ENCODE measurements at places on chromosomes 12 and 14.

DNA sequence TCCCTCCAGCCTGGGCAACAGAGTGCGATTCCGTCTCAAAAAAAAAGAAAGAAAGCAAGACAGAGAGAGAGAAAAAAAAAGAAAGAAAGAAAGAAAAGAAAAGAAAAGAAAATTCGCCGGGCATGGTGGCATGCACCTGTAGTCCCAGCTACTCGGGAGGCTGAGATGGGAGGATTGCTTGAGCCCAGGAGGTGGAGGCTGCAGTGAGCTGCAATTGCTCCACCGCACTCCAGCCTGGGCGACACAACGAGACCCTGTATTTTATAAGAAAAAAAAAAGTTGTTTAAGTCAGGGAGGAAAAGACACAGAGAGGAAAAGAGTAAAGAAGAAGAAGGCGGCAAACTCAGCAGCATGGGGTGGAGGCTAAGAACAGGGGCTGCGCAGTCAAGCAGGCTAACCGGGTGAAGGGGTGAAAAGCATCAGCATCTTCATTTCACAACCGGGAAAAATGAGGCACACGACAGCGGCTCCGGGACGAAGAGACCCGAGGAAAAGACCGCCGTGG, 557 bp upstream of the FICD start:
- DNase-seq, result no peak

DNA sequence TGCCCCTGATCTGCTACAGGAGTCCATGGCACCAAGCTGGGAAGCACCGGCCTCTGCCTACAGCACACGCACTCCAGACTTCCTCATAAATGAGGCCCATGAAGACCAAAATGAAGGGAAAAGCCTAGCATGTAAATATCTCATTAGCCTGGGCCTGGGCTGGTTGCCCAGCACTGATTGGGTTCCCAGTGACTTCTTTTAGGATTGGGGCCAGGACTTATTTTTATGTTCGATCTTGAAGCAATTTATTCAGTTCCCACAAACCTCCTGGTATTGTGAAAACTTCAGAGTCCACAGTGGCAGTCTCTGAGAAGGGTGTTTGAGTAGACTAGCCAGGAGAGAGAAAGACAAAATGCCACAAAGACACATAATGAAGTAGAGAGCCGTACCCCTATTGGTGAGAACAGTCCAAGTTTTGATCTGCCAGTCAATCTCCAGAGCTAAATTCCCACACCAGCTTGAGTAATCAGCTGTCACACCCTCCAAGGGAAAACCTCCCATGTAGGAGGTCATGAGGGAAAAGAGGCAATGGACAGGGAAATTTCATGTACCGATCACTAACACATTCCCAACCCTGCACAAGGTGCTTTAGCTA, 78.2 kb downstream of the PHLDA1 start:
- DNase-seq, result no peak

- DNase-seq, result no peak
Observed at GRCh38 chr12:34301251-34302130, 279.2 kb downstream of the ALG10 start.

DNA sequence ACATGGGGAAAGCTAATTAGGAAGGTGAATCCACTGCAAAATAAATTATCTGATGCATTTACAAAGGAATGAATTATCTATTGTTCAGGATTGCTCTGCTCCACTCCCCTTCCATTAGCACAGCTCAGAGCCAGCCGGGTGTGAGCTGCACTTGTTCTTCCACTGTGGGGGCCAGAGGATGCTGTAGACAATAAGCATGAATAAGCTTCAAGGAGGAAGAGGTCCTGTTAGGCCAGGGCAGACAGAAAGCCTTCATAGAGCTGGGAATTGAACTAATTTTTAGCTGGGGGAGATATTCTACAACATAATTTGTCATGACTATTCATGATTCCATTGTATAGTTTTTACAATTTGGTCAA, 137.6 kb upstream of the MAX start:
- no peak for DNase-seq

- no peak for DNase-seq
Observed at GRCh38 chr14:72432748-72433147, 461.2 kb downstream of the DPF3 start.

- no peak for DNase-seq
Observed at GRCh38 chr12:91667694-91668093, 478.0 kb downstream of the BTG1 start.

- DNase-seq, result no peak
Observed at GRCh38 chr12:20132818-20133217, 235.5 kb upstream of the PDE3A start.

DNA sequence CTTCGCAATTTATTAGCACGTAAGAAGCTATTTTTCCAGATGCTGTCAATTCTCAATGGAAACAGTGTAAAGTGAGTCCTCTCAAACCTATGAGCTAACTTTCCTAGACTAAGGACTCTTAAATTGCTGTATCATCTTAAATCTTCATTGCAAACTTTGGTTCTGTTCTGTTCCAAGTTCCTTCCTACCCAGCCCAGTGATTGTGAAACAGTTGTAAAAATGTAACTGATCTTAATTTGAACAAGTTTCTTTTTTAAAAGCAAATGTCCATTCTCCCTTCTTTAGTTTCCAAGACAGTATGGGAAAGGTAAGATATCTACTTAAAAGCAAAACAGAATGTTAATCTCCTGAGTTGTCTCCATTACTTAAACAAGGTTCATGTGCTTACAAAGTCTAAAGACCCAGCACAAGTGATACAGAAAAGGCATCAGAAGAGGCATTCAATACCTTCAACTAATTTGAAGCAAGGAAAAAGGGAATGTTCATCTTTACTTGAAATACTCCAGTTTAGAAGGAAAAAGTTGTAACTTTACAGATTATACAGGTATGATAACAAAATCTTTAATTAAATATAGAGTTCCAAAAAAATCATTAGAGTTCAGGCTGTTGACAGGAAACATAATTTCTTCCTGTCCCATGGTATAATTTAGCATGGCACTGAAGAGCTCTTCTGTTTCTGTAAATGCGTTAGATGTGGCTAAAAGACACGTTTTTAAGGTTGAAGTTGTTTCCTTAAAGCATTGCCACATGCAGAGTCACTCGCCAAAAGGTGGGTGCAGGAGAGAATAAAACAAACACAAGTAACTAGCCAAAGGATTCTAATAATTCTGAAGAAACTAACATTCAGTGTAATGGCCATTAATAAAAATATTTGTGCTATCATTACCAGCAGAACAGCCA, 101.5 kb upstream of the USP15 start:
- DNase-seq, result no peak

DNA sequence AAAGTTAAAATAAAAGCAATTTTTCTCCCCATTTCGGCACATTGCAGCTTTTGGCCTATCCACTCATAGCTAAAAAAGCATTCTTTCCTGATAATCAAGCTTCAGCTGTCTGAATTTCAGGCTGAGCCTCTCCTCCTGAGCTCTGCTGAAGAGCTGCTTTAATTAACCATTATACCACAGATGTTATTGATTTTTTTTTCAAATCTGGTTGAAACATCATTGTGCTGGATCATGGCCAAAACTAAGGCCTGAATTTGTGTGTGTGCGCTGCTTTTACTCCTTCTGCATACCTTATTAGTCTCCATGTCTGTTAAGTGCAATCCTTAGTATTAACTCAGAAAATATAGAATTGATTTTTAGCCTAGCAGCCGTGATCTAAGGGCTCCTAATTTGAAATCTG, 52.3 kb downstream of the MBIP start:
- no peak for DNase-seq

- DNase-seq, result no peak
Observed at GRCh38 chr14:100130521-100130920, 28.9 kb downstream of the DEGS2 start.

DNA sequence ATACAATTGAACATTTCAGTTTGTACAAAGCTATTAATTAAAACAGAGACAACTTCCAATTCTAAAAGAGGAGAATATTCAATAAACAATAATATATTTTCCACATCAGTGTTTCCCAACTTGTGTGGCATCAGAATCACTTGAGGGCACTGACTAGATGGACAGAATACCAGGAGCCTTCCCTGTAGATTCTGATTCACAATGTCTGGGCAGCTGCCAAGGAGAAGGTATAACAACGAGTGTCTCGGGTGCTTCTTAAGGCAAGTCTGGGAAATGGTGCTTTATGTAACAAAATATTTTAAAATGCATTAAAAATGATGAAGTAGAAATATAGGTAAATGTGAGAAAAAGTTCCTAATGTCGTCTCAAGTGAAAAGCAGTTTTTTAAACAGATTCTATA, 26.2 kb downstream of the GALC start:
- no peak for DNase-seq

DNA sequence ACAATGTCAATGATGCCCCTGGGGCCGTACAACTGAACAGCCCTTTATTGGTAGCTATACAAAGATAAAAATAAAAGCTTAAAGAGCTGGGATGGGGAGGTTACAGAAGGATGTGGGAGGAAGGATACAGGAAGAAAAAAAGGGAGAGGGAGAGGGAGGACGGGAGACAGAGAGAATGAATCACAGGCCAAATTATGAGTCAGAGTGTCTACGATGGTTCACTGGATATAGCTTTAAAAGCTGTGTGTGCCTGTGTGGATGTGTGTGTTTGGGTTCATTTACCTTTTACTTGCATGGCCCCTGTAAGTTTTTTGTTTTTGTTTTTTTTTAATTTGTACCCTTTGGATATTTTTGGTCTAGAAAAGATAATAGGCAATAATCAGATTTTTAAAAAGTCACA, 111.9 kb downstream of the CCDC60 start:
- DNase-seq, result no peak
